Activated CD4-positive, alpha-beta T cell treated with anti-CD3 and anti-CD28 coated beads, Interleukin-2, amount 50 U/mL, for 48 hours (primary cell): ENCODE measurements at places on chromosomes 13 and 19.

DNA sequence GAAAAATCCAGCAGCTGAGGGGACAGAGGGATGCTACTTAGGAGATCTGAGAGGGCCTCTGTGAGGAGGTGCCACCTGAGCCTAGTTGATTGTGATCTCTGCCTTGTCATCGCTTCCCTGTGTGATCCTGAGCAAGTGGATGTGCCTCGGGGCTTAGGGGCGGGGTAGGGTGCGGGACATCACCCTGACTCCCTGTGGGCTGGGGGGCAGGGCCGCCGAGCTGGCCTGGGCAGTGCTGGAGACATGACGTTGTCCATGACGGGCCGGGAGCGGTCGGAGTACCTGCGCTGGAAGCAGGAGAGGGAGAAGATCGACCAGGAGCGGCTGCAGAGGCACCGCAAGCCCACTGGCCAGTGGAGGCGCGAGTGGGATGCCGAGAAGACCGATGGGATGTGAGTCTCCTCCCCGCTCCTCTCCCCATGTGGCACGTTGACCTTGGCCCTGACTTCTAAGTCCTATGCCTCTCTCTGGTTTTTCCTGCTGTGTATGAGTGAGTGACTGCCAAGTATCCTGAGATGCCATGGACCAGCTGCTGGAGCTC, 8.2 kb upstream of the INAFM1 start:
- DNase-seq, result no peak

DNA sequence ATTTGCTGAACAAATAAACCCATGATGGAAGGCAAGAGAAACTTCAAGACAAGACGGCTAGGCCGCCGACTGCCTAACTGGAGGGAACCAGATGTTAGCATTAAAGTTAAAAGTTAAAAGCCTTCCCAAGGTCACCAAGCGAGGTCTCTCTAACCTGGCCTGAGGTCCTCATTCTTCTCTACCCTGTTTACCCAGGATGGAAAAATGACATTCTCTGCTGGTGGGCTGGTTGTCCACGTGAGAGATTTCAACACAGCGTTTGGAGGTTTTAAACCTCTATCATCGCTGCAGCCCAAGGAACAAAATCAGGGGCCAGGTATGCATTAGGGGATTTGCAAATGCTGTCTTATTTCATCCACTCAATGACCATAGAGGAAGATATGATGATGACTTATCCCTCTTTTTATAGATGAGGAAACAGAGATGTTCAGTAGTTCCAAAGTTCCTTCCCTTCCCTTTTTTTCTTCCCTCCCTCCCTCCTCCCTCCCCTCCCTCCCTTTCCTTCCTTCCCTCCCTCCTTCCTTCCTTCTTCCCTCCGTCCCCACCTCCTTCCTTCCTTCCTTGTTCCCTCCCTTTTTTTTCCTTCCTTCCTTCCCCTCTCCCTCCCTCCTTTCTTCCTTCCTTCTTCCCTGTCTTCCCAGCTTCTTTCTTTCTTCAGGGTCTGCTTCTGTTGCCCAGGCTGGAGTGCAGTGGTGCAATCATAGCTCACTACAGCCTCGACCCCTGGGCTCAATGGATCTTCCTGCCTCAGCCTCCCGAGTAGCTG, 79.7 kb downstream of the INSR start:
- DNase-seq, result no peak

- no peak for DNase-seq
Observed at GRCh38 chr19:48556163-48556562, 4.2 kb downstream of the SULT2B1 start.

GRCh38 chr19:40458597-40458974, 7.0 kb downstream of the BLVRB start:
- no peak for DNase-seq

DNA sequence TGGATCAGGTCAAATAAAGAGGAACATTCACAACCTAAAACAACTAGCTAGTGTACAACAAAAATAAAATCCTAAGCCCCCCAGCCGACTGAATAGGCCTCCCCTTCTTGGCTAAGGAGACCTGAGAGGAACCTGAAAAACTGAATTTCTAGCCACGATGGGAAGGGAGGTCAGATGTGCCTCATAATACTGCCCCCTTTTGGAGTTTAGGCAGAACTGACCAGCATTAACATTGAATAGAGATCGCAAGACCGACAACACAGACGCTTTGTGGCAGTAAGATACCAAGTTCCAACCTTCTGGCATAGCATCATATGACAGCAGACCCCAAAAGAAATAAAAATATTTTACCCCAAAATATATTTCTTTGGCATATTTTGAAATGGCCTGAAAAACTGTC, 15.9 kb downstream of the CBY2 start:
- DNase-seq, result no peak

- no peak for DNase-seq
Observed at GRCh38 chr13:36385489-36385888, 39.3 kb upstream of the SPART start.
